ENCODE measurements at places on chromosomes 7 and 10.

GRCh38 chr7:28081016-28081415 is 99.6 kb downstream of the JAZF1 start:
- DNase-seq = no peak

DNA sequence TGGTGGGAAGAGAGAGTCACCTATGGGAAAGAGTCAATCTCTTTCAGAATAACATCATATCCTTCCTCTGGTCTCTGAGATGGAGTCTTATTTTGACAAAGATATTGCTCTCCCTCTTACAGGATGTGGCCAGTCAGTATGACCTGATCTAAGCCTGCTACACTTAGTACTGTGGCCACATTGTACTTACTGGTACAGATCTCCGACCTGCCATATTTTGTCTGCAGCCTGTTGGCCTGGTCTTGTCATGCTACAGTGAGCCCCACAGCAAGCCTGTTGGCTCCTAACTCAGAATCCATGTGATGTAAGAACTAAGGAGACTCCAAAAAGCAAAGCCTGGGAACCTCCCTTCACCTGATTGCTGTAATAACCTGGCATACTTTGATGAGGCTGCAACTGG is 377.8 kb downstream of the SFMBT2 start:
- no peak for DNase-seq

- DNase-seq = peak; percentile 20
Observed at GRCh38 chr7:67470256-67470751, 473.7 kb downstream of the TYW1 start.

DNA sequence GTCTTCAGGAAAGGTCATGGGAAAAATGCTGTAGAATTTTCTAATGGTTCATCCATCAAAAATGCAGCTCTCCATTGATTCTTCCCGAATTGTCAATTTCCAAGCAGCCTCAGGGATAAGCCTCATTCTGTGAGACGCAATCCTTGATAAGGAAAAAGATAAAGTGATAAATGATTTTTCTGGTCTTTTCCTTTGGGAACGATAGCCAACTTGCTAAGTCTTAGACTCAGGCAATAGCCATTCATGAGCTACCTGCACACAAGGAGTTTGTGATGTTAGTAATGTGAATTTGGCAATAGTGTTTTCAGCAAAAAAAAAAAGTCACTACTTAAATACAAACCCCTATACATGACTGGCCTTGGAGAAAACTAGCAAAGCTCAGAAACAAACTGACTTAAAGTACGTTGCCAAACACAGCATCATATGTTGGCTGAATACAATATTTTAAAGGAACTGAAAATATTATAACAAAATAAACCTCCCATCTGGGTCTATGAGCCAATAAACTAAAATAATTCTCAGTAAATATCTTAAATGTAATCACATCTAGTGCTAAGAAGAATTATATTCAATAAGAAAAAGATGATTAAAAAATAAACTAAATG is 75.5 kb downstream of the KLF6 start:
- DNase-seq = no peak

DNA sequence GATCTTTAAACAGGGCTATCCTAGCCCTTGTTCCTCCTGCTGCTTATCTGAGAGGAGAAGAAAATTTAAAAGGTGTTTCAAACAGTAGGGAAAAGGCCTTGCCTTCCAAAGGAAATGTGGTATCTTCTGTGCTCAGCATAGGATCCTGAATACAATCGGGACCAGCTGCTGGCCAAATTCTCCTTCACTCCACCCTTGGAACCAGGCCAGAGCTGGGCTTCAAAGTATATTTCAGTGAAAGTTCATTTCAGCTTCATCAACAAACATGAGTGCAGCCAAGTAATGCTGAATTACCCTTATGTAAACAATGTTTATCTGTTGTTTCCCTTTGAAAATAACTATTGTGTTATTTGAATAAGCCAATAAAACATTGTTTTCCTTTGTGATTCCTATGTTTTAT is 146.5 kb upstream of the MEOX2 start:
- DNase-seq = no peak

DNA sequence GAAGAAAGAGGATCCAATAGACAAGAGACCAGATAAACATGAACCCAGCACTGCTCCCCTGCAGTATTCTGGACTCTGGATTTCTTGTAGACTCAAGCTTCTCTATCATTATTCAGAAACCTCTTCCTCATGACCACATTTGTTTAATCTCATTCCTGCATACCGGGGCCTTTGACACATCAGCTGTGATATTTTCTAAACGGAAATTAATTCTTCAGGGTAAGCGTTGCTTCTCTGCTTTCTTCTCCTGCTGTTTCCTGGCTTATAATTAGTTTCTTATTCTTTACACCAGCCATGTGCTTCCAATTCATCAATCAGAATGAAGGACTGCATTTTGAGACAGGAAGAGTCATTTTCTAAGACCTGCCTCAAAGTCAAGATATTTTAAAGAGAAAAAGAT is 54.2 kb upstream of the TARP start:
- no peak for DNase-seq

GRCh38 chr10:1057106-1057657 is 997 bp downstream of the WDR37 start:
- DNase-seq = no peak

DNA sequence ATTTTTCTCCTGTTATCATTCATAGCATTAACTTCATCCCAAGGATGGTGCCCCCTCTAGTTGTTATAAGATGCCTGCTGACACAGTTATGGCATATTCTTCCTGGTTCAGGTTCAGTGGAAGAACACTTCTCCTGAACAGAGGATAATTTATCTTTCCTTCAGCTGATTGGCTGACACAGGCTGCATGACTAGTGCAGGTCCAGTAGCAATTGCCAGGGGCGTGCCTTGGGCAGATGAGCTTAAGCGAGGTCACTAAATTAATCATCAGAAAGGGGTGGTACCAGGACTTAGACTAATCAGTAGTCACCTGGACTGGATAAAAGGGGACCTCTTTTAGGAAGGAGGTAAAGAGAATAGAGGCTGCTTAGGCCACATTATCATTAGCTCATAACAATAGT is 42.3 kb downstream of the BZW2 start:
- DNase-seq = no peak

DNA sequence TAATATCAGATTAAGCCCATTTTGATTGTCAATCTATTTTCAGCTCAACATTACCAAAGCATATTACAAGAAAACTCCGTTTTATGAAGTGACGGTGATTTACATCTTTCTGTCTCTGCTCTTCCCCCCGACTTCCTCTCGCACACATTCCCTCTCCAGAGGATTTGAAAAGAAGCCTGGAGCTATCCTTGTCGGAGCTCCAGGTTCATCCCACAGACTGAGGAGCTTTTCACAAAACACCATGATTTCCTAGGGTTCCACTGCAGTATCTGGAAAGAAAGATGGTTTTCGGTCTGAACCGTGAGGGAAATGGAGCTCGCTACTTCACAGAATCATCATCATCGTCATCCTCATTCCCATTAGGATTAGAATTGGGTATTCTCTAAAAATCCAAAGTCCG is 655.5 kb upstream of the MGMT start:
- no peak for DNase-seq

- DNase-seq = no peak
Observed at GRCh38 chr10:22638863-22639262, 75.5 kb downstream of the PIP4K2A start.

GRCh38 chr7:13835442-13835841 is 154.0 kb downstream of the ETV1 start:
- DNase-seq = no peak

DNA sequence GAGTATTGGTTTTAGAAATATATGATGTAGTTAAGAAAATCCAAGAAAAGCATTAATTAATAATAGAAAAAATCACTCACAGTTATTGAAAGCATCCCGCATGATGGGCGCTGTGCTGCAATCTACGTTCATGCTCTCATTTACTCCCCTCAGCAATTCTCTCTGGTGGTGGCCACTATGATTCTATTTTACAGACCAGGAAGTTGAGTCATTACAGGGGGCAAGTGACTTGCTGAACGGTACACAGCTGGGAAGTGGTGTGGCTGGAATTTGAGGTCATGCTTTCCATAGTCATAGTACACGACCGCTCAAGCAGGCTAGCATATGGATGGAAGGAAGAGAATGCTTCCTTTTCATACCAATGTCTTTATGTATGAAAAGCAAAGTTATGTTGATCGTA is 117.4 kb downstream of the TES start:
- DNase-seq = peak; percentile 89

DNA sequence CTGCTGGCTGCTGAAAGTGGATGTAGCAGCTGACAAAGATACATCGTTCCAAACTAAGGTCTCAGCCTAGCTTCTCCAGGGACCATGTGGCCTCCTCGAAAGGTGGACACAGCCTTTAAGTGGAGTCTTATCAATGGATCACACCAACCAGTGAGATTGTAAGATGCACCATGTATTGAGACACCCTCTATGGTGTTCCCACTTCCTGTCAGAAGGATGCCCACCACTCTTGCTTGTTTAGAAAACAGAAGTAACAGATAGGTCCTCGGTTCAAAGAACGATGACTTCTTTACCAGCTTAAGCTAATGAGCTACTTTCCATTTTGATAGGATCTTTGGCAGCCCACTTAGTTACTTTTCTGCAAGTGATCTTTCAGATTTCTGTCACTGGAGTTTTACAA is 34.3 kb downstream of the SLC25A13 start:
- DNase-seq = no peak

DNA sequence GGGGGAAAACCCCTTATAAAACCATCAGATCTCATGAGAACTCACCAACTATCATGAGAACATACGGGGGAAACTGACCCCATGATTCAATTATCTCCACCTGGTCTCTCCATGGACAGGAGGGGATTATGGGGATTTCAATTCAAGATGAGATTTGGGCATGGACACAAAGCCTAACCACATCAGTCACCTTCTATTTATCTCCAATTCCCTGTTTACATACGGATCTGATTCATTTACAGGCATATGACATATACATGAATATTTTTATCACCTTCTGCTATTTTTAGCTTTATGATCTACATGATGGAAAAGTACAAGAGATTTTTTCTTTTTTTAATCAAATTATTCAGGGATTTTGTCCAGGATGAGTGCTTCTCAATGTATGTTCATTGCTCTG is 944.5 kb downstream of the REEP3 start:
- no peak for DNase-seq

DNA sequence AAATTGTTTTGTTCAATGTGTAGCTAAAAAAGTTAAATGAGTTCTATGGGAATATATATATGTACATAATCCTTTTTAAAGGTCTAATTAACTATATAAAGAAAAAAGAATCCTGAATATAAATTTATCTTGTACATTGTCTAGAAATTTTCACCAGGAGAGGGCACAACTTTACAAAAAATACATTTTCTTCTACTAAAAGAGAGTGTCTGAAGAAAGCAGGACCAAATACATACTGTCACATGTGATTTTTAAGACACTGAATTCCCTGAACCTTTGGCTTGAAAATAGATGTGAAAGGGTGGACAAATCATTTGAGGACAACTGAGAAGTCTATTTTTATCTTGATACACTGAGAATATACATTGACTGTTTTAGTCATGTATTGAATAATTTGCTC is 204.3 kb downstream of the DGKB start:
- DNase-seq = no peak

DNA sequence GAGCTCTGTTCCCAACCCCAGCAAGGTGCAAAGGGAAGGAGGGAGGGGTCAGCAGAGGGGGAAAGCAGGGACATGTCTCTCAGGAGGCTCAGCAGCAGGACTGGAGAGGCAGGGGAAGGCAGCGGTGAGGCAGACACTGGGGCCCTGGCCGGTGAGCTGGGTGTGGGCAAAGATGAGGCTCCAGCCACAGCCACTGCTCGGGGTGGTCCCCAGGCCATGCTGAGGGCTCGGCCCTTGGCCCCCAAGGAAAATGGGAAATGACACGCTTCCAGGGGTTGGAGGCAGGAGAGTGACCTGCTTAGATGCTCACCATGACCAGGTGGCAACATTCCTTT is 35.4 kb upstream of the CHST15 start:
- DNase-seq = no peak

DNA sequence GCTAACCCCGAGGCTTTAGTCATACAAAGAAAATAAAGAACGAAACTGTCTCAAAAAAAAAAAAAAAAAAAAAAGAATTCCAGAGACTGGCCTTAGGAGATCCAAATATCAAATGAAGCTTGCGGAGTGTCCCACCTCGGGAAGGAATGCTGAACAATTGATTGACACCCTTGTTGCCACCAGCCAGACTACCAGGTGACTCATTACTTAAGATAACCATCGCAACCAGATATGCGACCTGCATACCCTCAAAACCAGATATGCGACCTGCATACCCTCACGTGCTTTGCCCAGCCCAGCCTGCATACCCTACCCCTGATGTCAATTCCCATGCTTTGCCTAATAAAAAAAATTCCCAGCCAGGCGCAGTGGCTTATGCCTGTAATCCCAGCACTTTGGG is 2.7 kb upstream of the PRKRIP1 start:
- DNase-seq = no peak

DNA sequence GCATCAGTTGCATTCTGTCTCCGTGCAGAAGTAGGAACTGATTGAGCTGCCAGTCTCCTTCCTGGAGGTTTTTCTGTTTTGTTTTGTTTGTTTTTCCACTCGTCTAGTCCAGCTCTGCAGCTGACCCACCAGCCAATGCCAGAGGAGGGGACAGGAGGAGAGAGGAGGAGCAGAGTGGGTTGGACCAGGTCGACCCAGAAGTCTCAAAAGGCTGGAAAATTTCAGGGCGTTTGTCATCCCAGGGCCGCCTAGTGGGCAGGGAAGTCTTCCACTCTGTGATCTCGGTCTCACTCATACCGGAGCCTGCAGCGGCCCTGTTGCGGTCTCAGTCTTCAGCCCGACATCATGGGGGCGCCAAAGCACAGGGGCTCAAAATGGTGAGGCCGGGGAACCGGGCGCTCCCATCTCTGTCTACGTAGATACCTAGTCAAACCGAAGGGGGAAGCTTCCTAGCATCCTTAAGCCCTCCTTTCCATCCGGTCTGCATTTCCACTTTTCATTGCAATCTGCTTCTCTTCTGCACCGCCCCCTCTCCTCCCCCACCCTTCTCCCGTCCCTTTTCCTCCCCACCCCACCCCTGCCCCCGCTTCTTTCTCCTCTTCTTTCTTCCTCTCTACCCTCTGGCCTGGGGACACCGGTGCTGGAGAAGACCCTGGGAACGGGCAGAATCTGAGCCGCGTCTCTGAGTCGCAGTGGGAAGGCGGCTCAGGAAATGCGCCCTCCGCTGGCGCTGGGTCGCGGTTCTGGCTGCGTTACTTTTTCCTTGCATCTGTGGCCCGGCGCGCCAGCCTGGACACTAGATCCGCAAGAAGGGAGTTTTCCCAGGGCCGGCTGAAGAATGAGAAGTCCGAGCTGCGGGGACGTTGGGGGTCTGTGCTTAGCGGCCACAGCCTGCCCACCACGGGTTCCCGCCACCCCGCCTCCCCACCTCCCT is 16.2 kb upstream of the PAX2 start:
- DNase-seq = no peak

All from fibroblast of skin of right quadriceps (primary cell).